ENCODE measurements at places on chromosomes 2 and 18. TPM values are rescaled to one million over a fixed set of nuclear protein-coding genes. Genes with fewer than 3 reads are reported as not detected.

MAP2 gene
- total RNA-seq = 21.8 TPM

DNA sequence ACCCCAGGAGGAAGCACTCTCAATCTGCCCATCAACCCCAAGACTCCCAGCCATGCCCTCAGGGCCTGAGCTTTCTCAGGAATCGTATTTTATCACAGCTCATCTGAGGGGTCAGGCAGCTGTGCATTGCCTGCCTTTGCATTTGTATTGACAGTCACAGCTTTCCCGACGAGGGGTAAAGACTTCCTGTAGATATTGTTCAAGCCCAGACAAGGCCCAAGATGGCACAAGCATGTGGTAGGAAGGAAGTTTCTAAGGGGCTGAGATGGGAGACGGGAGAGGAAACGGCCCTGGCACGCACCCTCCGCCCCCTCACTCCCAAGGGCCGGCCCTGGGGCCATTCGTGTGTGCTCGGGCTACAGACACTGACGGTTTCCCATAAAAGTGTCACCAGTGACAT lies 34.2 kb upstream of the PRLH start:
- DNase-seq = no peak

- DNase-seq = no peak
These were observed 13.1 kb downstream of the XIRP2 start for GRCh38 chr2:166901336-166901735.

- DNase-seq = no peak
These were observed 513.8 kb downstream of the RNF144A start for GRCh38 chr2:7430869-7431641.

ZNF385B gene
- 3.2 TPM for total RNA-seq

CCDC150 gene
- total RNA-seq = 2.1 TPM
